ENCODE measurements at places on chromosomes 12 and 14.

DNA sequence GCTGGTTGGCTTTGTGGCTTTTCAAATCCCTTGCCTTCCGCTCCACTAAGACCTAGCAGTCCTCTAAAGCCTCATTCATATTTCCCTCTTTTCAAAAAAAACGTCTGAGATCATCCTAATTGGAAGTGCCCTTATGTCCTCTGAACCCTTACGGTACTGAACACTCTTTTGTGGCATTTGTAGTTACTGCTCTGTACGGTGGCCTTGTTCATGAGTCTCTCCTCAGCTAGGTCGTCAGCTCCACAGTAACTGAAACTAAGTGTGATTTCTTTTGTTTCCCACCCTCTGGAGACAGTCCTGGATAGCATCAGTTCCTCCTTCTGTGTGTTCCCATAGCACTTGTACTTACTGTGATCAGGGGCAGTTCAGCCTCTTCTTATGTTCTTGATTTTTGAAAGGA lies 49.7 kb downstream of the DAAM1 start:
- H3K36me3 ChIP-seq = no peaks in the 10 kb centered on the region
- no peaks in the 10 kb centered on the region for H3K4me1 ChIP-seq
- no peaks in the 10 kb centered on the region for H3K27me3 ChIP-seq
- no peak overlapping the region for H3K27ac ChIP-seq
- no peak overlapping the region for H3K4me3 ChIP-seq

- no peak overlapping the region for H3K27ac ChIP-seq
- no peaks in the 10 kb centered on the region for H3K36me3 ChIP-seq
- no peak overlapping the region for H3K4me3 ChIP-seq
- no peaks in the 10 kb centered on the region for H3K27me3 ChIP-seq
Measured at GRCh38 chr12:84034871-84035270, 877.7 kb downstream of the SLC6A15 start.

- H3K27me3 ChIP-seq = no peaks in the 10 kb centered on the region
- no peak for DNase-seq
- H3K27ac ChIP-seq = no peak overlapping the region
- no peak overlapping the region for H3K4me3 ChIP-seq
Measured at GRCh38 chr12:71980538-71980937, 41.9 kb downstream of the TPH2 start.

DNA sequence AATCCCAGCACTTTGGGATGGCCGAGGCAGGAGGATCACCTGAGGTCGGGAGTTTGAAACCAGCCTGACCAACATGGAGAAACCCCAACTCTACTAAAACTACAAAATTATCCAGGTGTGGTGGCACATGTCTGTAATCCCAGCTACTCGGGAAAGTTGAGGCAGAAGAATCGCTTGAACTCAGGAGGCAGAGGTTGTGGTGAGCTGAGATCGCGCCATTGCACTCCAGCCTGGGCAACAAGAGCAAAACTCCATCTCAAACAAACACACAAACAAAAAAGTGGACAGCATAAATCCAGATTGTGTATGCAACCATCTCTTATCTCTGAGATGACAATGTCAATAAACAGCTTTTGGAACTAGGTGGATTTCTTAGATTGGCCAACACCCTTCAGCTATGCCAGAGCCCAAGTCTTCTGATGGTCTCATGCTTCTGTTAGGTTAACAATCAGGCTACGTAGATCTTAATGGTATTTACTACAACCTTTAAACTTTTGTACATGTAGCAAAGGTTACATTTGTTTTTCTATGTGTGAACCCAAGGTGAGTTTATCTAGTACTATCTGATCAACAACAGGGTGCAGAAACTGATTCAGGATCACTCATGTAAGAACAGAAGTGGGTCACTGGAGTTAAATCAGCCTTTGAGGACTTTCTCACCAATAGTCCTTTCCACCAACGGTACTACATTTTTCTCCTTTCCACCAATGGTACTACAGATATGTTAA lies 73.7 kb downstream of the DUSP16 start:
- DNase-seq = no peak
- H3K36me3 ChIP-seq = peaks cover 2% of the 10 kb centered on the region
- no peaks in the 10 kb centered on the region for H3K4me1 ChIP-seq
- H3K27ac ChIP-seq = no peak overlapping the region

DNA sequence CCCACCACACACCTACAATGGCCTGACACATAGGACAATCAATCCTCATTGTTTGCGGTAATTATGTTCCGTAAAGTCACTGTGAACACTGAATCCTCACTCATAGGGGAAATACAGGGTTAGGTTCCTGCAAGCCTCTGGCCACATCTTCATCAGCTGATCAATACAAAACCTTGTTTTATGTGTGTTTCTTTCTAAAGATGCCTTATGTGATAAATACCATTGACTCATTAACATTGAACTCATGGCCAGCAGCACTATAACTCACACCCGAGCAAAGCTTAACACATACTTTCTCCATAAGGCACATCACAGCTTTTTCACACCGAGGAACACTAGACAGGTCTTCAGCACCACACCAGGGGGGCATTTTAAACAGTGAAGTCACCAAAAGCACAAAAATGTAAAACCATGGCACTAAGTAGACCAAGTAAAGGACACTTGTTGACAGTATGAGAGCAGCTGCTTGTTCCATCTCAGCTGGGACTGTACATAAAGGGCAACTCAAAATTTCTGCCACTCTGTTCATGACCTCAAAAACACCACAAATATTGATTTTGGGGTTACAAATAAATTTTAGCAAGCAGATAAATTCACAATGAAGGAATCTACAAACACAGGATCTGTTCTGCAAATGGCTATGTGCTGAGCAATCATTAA lies 60.5 kb downstream of the ESR2 start:
- H3K36me3 ChIP-seq = peaks cover 5% of the 10 kb centered on the region
- DNase-seq = no peak
- no peak overlapping the region for H3K27ac ChIP-seq
- H3K27me3 ChIP-seq = no peaks in the 10 kb centered on the region

- no peak for DNase-seq
- no peaks in the 10 kb centered on the region for H3K4me1 ChIP-seq
- H3K27me3 ChIP-seq = no peaks in the 10 kb centered on the region
- no peak overlapping the region for H3K4me3 ChIP-seq
- no peaks in the 10 kb centered on the region for H3K36me3 ChIP-seq
Measured at GRCh38 chr12:72323881-72324280, 51.7 kb downstream of the TRHDE start.

GRCh38 chr14:22549981-22550673 lies 38.9 kb downstream of the DAD1 start:
- H3K4me3 ChIP-seq = no peak overlapping the region
- H3K4me1 ChIP-seq = peaks cover 17% of the 10 kb centered on the region
- no peaks in the 10 kb centered on the region for H3K36me3 ChIP-seq
- no peak for DNase-seq
- no peak overlapping the region for H3K27ac ChIP-seq

DNA sequence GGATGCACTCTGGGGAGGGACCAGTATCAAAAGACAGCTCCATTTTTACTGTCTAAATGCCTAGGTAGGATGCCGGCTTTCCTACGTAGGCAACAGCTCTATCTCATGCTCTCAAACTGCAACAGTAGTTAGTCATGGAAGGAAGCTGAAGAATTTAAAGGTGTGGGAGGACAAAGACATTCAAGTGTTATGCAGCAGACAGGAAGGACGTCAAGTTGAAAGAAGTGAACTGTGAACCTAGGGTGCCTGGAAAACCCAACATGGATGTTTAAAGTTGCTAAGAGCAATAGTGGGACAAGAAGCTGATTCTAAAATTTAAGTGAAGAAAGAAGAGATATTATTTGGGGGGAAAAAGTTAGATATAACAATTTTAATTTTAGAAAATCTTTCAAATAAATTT lies 5.9 kb downstream of the SEC23A start:
- no peak overlapping the region for H3K27ac ChIP-seq
- DNase-seq = peak; percentile 88
- H3K4me3 ChIP-seq = no peak overlapping the region
- H3K27me3 ChIP-seq = no peaks in the 10 kb centered on the region

GRCh38 chr14:67620217-67620785 lies 581 bp downstream of the ARG2 start:
- peaks cover 2% of the 10 kb centered on the region for H3K36me3 ChIP-seq
- no peak for DNase-seq
- no peaks in the 10 kb centered on the region for H3K27me3 ChIP-seq
- peak overlapping the region; percentile 79 for H3K4me3 ChIP-seq
- H3K27ac ChIP-seq = no peak overlapping the region

DNA sequence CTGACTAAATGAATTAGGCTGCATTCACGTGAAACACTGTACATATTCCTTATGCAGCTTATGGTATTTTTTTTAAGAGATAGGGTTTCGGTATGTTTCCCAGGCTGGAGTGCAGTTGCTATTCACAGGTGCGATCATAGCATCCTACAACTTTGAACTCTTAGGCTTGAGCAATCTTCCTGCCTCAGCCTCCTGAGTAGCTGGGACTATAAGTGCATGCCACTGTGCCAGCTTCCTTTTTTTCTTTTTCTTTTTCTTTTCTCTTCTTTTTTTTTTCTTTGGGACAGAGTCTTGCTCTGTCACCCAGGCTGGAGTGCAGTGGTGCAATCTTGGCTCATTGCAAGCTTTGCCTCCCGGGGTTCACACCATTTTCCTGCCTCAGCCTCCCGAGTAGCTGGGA lies 35.8 kb upstream of the SPPL3 start:
- no peak overlapping the region for H3K27ac ChIP-seq
- DNase-seq = no peak
- H3K27me3 ChIP-seq = no peaks in the 10 kb centered on the region
- no peaks in the 10 kb centered on the region for H3K4me1 ChIP-seq

Measured in trophoblast cell (in vitro differentiated cells and primary cell).